Activated CD4-positive, alpha-beta T cell treated with anti-CD3 and anti-CD28 coated beads, Interleukin-2, amount 10 ng/mL, durations not matched to agents 24 days and 14 days (primary cell): ENCODE measurements at places on chromosomes 4 and X. TPM values are rescaled to one million over a fixed set of nuclear protein-coding genes. Genes with fewer than 3 reads are reported as not detected.

GLUD2 gene
- total RNA-seq: 0.68 and 0.95 TPM in 2 replicates

- no peak for DNase-seq
Measured at GRCh38 chr4:104394406-104395167, 100.1 kb downstream of the CXXC4 start.

OCIAD1 gene
- 116 and 130 TPM in 2 replicates for total RNA-seq

GRCh38 chr4:14176613-14177012 is 549.1 kb upstream of the BOD1L1 start:
- no peak for DNase-seq

GRCh38 chrX:10756441-10756840 is 136.1 kb upstream of the MID1 start:
- no peak for DNase-seq

DNA sequence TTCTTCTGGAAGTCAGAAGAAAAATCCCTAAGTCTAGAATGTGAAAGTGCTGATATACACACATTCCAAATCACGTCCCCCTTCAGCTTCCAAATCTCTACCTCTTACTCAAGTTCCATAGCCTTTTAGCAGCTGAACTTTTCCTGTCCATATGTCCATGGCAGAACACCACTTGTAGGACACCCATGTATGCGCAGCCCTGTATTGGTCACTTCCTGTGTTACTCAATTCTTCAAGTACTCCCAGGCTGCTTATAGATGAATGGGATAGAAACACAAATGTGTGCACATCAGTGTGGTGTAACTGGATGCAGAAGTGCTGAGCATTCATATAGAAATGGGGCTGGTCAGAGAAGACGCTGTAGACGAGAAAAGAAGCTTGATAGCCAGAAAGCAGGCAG is 18.8 kb downstream of the SRPX2 start:
- DNase-seq: no peak

DNA sequence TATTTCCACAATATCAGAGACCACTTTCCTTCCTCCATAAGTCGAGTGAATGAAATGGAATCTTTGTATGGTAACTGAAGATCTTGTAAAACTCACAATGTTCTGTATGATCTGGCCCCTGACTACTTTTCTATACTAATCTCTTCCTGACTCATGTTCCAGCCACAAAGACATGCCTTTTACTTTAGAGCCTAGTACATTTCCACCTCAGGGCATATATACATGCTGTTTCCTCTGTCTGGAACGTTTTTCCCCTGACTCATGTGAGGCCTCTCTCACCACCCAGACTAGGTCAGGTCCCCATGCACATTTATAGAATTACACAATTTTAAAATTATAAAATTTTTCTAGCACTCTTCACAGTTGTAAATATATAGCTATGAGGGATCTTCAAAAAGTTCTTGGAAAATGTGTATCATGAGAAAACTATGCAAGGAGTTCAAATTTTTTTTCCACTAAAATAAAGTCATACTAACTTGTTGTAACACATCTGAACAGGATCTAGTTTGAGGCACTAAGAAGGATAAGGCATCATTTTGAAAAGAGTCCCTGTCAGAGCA is 208.8 kb downstream of the SH2D1A start:
- no peak for DNase-seq
